ENCODE measurements at places on chromosomes 3 and 15.

DNA sequence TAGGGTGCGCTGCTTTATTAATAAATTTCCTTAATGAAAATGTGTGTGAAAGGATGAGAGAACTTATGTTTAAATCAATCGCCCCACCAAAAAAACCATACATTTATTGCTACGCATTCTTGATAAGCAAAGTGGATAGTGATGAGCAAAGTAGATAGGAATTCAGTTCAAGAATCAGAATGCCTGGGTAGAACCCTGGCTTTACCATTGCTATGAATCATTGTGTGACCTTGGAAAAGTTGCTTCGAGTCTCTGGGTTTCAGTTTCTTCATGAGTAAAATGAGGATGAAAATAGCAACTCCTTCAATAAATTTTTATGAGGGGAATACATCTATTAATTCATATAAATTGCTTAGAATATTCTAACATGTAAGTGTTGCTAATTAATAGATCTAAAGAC is 2.6 kb upstream of the ALCAM start:
- no peak for DNase-seq

DNA sequence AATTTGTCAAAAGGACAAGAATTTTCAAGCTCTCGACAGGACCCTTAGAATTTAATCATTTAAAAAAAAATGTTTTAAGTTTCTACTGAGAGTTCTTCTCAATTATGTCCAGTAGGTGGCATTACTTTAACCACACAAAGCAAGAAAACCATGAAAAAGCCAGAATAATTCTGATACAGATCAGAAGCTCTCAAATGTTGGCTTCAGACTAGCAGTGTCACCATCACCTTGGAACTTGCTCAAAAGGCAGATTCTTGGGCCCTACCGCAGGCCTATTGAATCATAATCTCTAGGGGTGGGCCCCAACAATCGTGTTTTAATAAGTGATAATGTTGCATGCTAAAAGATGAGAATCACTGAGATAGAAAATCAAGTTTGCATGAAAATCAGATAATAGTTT is 99.5 kb upstream of the KCNMB2 start:
- DNase-seq = no peak

DNA sequence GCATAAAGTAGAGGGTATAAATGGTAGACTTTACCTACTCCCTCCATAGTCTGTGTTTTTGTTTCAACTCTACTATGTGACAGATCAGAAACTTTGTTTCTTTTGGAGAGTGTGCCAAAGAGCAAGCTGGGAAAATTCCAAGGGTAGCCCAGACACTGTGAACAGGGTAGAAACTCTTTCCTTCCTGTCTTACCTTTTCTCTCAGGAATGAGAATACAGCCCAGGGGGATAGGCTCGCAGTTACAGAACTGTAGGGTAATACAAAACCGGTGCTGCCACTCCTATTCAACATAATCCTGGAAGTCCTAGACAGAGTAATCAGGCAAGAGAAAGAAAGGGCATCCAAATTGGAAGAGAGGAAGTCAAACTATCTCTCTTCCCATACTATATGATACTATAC is 256.3 kb downstream of the CPNE4 start:
- DNase-seq = no peak

DNA sequence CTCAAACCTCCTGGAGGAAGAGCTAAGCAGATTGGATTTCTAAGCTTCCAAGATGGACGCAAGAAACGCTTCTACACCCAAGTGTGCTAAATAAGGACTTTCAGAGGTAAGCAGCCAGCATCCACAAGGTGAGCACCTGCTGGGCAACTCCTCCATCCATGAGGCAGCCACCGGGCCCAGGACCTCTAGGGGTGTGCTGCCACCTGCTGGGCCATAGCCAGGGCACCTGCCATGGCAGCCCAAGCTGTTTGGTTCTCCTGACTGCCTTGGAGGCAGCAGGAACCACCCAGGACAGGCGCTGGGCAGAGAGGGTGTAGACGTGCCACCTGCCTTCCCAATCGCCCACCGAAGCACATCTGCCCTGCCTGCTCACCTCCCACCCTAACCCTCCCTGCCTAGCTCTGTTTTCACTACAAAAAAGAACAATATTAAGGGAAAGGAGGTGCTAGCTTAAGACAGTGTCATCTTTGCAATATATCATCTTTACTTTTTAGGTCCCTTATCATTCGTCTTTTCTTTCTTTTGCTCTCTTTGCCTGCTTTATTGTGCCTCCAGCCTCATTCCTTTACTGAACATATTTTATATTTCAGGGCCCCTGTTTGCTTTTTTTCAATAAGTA is 12.9 kb downstream of the C15orf62 start:
- DNase-seq = peak; percentile 66

DNA sequence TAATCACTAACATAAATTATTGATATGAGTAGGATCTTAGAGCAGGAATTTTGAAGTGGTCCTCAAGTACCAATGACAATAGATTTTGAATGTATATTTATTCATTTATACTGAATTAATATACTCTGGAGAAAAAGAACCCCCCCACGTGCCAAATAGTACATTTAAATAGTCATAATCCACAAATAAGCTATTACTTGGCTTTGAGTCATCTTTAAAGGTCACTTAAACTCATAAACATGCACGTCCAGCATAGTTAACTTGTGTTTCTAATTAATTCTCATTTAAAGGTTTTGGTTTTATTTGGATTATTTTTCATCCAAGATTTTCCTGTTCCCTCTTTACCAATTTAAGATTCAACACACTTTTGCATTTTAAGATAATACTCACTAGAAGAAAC is 35.1 kb downstream of the FGF7 start:
- no peak for DNase-seq

- no peak for DNase-seq
Measured at GRCh38 chr15:98322581-98322980, 325.8 kb upstream of the IGF1R start.

GRCh38 chr15:100134089-100134583 is 207.6 kb downstream of the ADAMTS17 start:
- no peak for DNase-seq

DNA sequence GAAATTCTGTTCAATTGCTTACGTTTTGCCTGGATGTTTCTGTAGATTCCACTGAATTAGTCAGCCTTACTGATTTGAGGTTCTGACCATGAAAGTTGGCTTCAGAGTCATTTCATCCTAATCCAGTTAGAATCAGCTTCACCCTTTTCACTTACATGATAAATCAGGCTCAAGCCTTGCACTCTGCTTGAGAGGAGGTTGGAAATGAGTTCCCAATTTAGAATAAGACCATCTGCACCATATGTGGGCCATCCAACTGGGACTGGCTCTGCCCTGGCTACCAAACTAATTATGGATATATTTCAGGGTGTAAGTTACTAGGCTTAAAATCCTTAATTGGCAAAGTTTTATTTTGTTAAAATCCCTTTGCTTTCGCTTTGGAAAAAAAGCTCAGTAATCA is 255.7 kb downstream of the CHL1 start:
- no peak for DNase-seq

GRCh38 chr3:148373961-148374360 is 323.7 kb upstream of the AGTR1 start:
- no peak for DNase-seq

DNA sequence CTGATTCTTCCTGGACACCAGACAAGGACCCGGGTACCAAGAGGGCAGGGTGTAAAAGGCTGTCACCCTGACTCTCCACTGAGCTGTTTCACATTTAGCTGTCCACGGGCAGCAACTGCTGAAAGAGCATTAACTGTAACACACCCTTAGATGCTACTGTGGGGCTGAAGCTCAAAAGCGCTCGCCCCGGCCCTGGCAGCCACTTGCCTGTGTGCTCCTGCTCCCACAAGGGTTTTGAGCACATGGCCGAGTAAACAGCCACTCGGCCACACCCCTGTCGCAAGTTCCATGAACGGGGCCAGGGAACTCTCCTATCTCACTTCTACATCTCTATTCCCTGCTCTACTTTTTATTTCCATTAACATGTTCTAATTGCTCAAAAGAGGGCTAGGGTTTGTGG is 421.7 kb downstream of the TUSC7 start:
- DNase-seq = no peak

DNA sequence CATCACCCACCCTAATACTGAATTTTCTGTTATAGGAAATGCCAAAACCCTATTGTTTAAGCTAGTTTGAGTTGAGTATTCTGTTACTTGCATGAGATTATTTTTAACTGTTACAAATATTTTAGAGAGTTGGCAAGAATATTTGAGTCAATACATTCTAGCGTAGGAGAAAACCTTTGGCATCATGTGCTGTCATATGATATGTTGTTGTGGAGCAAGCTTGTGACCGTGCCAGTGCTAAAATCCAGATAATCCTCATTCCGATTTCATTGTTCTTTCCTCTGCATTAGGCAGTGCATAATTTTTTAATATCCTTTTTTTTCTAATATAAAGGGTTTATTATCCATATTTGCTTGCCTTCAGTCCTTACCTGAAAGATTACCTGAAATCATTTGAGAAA is 168.0 kb upstream of the GMNC start:
- no peak for DNase-seq

- DNase-seq = no peak
Measured at GRCh38 chr3:128710816-128711433, 15.1 kb upstream of the RAB7A start.

- no peak for DNase-seq
Measured at GRCh38 chr3:16255726-16256125, 9.0 kb downstream of the DPH3 start.

GRCh38 chr3:60708191-60708975 is 542.9 kb downstream of the FHIT start:
- DNase-seq = no peak

GRCh38 chr3:149512073-149512782 is 37.7 kb downstream of the TM4SF4 start:
- no peak for DNase-seq

- DNase-seq = no peak
Measured at GRCh38 chr3:147945968-147946519, 536.9 kb downstream of the ZIC1 start.

GRCh38 chr3:168273917-168274316 is 178.2 kb upstream of the GOLIM4 start:
- no peak for DNase-seq

DNA sequence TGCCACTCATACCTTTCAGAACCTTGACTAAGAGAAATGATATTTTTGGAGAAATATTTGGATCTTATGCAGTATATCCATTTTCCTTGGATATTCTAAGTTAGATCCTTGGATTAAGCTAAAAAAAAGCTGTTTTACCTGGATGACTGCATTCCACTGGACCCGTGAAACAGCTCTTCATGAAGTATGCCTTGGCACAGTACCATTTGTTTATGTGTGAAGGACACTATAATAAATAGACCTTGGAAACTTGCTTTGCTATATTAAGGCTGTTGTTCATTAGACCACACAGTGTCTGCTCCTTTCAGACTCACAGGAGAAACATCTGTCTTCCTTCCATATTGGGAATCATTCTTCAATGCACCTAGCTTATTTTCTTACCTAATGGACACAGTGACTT is 651.0 kb upstream of the TGFBR2 start:
- DNase-seq = no peak

- no peak for DNase-seq
Measured at GRCh38 chr3:133038731-133039375, 662 bp downstream of the TMEM108 start.

DNA sequence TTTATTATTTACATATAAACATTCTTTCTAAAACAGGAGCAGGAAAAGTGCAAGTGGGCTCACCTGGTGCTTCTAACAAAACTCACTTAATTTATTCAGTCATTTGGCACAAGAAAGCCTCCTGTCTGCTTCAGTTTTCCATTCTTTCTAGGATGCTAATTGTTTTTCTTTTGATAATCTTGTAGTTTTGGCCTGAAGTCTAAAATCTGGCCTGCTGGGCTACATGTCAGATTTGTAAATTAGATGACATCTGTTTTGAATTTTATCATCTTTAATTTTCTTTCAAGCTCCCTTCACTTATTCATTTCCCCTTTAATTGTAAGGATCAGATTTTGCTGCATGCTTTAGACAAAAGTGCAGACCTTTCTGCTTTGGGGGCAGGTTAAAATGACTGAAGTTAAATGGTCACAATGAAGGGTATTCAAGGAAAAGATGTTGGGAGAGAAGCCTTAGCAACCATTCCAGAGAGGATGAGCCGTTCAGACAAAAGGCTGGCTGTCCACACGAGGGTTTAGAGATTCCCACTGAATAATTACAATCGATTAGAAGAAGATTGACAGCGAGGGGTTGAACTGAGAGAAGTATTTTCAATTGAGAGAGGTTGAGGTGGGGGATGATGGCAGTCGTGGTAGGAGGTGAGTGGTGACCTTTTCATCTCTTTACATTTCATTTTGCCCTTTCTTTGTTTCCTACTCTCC is 59.9 kb upstream of the PTX3 start:
- no peak for DNase-seq

- no peak for DNase-seq
Measured at GRCh38 chr3:29128001-29128400, 152.9 kb upstream of the RBMS3 start.

GRCh38 chr15:95693917-95694316 is 636.6 kb upstream of the NR2F2 start:
- DNase-seq = no peak

- DNase-seq = no peak
Measured at GRCh38 chr3:128794067-128794768, 68.2 kb downstream of the RAB7A start.

- DNase-seq = no peak
Measured at GRCh38 chr15:80854104-80854503, 74.9 kb downstream of the CEMIP start.

GRCh38 chr3:10557781-10558373 is 52.5 kb upstream of the ATP2B2 start:
- DNase-seq = no peak

DNA sequence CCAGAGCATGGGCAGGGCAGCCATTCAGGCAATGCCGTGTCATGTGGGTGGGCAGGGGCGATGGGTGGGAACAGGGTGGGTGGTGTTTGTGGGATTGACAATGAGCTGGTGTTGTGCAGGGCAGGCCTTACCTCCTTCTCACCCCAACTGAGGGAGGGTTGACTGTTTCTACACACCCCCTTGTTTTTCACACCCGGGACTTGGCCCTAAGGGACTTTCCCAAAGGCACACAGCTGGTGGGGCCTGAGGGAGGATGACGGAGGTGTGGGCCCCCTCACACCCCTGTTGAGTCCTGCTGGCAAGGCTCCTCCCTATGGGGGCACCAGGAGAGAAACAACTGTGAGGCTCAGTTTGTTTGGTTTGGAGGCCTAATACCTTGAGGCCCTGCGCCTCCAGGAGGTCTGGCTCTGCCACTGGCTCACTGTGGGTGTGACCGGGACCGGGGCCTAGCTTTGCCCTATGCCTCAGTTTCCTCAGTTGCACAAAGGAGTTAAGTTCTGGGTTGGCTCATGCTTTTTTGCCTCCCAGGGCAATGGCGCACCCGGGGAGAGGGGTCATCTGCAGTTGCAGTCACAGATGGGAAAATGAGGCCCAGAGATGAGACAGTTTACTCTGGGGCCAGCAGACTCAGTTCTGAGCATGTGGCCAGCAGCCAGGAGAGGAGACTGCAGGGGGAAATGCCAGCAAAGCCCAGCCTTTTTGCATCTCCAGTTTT is 5.1 kb upstream of the DNAH1 start:
- DNase-seq = peak; percentile 15
